Activated T-cell treated with anti-CD3 and anti-CD28 coated beads for 4 hours (primary cell): ENCODE measurements at places on chromosomes 13 and 19.
A peak's percentile ranks its signal among the peaks of the same experiment; 100 is the strongest.

- DNase-seq = no peak
Measured at GRCh38 chr19:55242517-55242916, 14.0 kb upstream of the TMEM86B start.

GRCh38 chr19:56838024-56838908 is 2.3 kb downstream of the PEG3 start:
- DNase-seq = no peak

DNA sequence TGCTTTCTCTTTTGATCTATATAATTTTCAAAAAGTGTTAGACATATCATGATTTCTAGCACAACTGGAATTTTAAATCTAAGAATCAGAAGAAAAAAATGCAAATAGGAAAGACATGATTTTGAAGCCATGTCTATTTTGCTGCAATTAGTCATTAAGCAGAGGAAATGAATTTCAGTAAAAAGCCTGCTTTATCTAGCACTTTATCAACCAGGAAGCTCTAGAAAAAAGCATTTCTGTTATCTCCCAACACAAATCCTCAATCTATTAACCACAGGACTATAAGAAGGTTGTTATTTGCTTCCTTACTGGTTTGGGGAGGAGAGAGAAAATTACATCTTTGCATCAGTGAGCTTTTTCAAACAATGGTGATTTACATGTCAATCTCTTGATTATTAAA is 716.7 kb downstream of the DIAPH3 start:
- no peak for DNase-seq

DNA sequence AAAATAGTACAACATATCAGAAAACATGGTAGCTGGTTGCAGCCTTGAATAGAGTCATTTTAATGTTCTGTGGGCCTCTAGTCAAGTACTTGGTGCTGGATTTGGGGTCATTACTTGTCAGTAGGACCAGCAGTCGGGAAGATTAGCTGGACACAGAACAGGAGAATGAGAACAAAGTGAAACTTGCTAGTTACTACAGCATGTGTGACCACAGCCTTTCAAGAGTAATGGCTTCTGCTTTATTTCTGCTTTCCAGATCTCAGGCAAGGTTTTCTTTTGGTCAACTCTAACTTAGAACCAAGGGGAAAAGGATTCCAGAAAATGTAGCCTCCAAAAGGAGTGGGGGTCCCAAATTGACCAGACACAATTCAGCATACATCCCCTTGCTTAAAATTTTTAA is 17.1 kb upstream of the VWA8 start:
- DNase-seq = no peak

DNA sequence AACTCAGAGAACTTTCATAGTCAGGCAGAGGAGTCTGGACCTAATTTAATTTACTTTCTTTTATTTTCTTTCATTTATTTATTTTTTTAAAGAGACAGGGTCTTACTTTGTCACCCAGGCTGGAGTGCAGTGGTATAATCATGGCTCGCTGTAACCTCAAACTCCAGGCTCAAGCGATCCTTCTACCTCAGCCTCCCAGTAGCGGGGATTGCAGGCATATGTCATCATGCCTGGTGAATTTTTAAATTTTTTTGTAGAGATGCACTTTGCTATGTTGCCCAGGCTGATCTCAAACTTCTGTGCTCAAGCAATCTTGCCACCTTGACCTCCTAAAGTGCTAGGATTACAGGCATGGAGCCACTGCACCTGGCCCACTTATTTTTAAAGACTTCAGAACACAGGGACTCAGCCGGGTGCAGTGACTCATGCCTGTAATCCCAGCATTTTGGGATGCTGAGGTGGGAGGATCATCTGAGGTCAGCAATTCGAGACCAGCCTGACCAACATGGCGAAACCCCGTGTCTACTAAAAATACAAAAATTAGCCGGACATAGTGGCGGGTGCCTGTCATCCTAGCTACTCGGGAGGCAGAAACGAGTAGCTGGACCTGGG is 50.6 kb downstream of the KLF5 start:
- DNase-seq = no peak

GRCh38 chr13:26872525-26873385 is 112.2 kb upstream of the GPR12 start:
- peak; percentile 15 for DNase-seq

DNA sequence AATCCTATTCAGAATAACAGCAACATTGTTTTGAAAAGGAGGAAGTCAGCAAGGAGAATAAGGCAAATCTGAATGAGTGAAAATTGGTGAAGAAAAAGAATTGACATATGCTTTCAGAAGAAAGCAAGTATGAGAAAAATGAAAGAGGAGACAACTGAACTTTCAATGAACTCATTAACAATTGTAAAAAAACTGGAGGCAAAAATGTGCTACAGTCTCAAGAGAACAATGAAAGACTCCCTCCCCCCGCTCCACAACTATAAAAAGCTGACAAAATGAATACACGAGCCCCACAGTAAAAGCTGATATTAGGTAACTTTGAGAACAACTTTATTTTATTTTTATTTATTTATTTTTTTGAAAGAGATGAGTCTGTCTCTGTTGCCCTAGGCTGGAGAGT is 373.1 kb downstream of the DIAPH3 start:
- DNase-seq = no peak

- DNase-seq = peak; percentile 54
Measured at GRCh38 chr13:20495087-20496023, 30.3 kb downstream of the CRYL1 start.

- no peak for DNase-seq
Measured at GRCh38 chr19:1384085-1384462, 367 bp downstream of the NDUFS7 start.

DNA sequence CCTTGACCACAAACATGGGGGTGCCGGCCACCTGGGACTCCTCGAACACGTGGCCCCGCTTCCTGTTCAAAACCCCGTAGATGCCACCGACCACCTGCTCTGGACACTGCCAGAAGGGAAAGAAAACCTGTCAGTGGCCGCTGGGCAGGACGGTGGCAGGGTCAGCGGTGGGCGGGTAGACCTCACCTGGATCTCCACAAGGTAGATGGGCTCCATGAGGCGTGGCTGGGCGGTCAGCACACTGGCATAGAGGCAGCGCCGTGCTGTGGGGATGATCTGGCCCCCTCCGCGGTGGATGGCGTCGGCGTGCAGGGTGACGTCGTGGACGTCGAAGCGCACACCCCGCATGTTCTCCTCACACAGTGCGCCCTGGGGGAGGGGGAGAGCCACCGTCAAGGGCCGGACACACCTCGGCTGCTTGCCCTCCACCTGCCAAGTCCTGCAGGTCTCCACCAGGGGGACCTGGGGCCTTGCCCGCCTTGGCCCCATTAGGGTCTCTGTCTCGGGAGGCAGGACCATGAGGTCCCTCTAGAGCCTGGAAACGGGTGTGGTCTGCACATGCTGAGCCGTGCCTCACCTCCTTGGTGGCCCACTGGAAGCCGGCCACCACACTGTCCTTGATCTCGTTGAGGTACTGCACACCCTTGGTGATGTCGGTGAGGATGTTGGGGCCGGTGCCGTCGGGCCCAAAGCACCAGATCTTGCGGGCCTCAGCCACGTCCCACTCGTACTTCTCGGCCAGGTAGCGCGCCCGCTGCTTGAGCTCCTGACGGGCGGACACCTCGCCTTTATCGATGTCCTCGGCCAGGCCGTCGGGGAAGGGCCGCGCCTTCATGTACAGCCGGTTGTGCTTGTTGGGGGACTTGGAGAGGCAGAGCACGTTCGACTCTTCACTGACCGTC is 6.6 kb upstream of the DAPK3 start:
- DNase-seq = no peak

DNA sequence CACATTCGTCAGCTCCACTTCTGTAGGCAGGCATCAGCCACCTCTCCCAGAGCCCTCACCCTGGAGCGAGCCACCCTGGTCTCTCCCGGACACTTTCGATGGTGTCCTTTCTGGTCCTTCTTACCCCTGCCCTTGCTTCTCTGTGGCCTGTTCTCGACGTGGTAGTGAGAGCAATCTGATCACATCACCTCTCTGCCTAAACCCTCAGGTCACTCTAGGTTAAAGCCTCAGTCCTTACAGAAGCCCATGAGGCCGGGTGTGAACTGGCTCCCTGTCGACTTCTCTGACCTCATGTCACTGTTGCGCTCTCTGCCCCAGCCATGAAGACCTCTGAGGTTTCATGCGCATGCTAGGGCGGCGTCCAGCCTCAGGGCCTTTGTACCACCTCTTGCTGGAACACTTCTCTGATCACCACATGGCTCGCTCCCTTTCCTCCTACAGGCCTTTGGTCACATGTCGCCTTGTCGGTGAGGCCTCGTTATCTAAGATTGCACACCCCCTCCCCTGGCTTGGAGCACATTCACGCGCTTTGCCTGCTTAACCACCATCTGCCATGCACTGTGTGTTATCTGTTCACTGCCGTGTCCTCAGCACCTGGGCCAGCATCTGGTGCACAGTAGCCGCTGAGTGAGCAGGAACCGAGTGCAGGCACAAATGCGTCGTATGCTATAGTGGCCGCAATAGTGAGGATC is 101.5 kb downstream of the DPF1 start:
- DNase-seq = no peak

GRCh38 chr19:33477781-33478180 is 43.8 kb downstream of the PEPD start:
- no peak for DNase-seq

GRCh38 chr13:93320942-93321341 is 94.3 kb downstream of the GPC6 start:
- no peak for DNase-seq

- DNase-seq = no peak
Measured at GRCh38 chr13:46327246-46327645, 59.8 kb downstream of the RUBCNL start.

GRCh38 chr13:97539651-97540610 is 106.0 kb downstream of the RAP2A start:
- no peak for DNase-seq

GRCh38 chr19:43779820-43780219 is 953 bp downstream of the KCNN4 start:
- DNase-seq = no peak

DNA sequence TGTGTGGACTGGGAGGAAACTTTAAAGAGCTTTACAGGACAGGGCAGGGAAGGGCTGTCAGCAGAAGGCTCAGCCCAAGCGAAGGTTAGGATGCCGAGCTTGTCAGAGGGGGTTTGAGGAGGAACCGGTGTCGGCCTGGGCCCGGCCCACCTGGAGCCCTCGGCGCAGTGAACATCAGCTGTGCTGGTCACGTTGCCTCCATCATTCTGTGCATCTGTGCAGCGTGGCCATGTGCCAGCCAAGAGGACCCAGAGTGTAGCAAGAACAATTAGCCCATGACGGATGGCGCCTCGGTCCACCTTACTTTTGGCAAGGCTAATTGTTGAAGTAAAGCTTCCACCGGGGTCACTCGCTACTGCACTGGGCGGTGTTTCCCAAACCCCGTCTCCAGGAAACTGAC is 161.4 kb downstream of the PTPRS start:
- no peak for DNase-seq

DNA sequence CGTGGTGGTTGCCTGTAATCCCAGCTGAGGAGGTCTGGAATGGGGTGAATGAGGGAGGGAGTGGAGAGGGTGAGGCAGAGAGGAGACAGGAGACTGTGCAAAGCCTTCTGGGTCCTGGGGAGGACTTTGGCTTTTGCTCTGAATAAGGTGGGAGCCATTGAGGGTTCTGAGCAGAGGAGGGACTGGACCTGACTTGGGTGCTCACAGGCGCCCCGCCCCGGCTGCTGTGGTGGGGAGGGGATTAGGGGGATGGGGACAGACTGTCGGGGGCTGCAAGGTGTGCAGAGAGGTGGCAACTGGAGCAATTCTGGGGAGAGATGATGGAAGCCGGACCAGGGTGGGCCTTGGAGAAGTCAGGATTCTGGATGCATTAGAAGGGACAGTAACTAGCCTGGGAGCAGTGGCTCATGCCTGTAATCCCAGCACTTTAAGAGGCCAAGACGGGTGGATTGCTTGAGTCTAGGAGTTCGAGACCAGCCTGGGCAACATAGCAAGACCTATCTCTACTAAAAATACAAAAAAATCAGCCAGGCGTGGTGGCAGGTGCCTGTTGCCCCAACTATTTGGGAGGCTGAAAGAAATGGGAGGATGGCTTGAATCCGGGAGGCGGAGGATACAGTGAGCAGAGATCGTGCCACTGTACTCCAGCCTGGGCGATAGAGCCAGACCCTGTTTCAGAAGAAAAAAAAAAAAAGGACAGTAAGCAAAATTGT is 16.1 kb upstream of the NANOS3 start:
- DNase-seq = no peak

- no peak for DNase-seq
Measured at GRCh38 chr19:812049-812746, 9.6 kb downstream of the PLPPR3 start.

DNA sequence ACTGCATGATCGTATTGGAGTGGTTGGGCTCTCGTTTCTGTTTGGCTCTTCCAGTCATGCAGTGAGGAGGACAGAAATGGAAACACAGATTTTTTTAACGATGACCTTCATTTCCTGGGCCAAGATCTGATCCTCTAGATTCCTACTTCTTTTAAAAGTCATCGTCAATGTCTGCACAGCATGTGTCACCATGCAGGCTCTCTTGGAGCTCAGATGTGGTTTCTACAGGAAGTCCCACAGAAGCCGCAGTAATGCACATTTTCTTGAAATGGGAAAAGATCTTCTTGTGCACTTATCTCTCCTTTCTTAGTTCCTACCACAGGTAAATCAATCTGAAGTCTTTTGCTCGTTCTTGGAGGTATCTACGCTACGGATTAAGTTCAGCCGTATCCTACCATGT is 626.9 kb downstream of the EFNB2 start:
- no peak for DNase-seq

DNA sequence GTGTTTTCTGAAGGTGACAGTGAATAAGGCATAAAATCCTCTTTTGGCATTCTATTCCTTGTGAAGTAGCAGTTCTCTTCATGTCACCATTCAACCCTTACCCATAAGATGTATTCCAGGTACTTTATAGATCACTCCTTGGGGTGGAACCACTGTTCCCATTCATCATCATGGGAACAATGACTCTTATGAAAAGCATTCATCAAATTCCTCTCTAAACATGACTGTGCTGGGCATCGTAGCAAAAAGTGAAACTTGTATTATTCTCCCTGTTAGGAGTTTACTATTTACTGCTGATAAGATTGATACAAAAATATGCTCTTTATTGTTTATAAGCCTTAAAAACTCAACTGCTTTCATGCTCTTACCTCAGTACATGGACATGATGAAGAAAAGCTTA is 793.4 kb downstream of the LIG4 start:
- DNase-seq = no peak

DNA sequence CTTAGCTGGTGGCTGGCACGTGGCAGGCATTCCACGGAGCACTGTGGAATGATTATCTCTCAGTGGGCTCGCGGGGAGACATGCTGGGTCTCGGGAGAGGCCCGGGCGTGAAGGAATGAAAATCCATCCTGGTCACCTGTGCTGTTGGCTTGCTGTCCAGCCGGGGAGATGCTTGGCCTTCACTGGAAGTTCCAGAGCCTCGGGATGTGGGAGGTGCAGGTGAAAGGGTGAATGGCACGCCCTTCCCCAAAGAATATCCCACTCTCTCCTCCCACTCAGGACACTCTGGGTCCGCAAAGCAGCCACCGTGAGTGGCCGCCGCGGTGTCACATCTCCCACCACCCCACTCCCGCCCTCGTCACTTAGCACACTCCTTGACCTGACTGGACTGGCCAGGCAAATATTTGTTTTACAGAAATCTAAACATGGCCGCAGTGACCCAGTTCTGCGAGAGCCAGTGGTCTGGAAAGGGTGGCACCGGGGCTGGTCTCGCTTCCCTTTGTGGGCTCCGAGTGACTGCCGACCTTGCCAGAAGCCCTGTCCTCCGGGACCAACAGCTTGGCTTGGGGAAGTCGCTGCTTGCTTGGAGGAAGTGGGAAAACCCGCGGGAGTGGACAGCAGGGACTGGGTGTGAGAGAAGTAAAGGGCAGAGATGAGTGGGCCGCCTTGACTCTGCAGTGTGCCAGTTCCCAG is 8.0 kb downstream of the DPP9 start:
- DNase-seq = no peak
